Activated CD8-positive, alpha-beta T cell treated with anti-CD3 and anti-CD28 coated beads for 36 hours (primary cell): ENCODE measurements at places on chromosomes 1 and 21. TPM values are rescaled to one million over a fixed set of nuclear protein-coding genes. Genes with fewer than 3 reads are reported as not detected.

The ASTN1 gene
- not detected for total RNA-seq

The ECM1 gene
- total RNA-seq = 0.74 TPM

The TMEM240 gene
- 0.45 TPM for total RNA-seq

The CADM3 gene
- not detected for total RNA-seq

The BEND5 gene
- total RNA-seq = 62.6 TPM

The MYBPHL gene
- total RNA-seq = not detected

The C1orf115 gene
- total RNA-seq = 0.13 TPM

The OR2G6 gene
- not detected for total RNA-seq

The CLIC4 gene
- total RNA-seq = 19.7 TPM

The GALNT2 gene
- 42.3 TPM for total RNA-seq

The FCGR3A gene
- 0.36 TPM for total RNA-seq

- no peak overlapping the region for H3K4me3 ChIP-seq
- no peak overlapping the region for H3K27ac ChIP-seq
- H3K4me1 ChIP-seq = no peaks in the 10 kb centered on the region
- no peaks in the 10 kb centered on the region for H3K27me3 ChIP-seq
These were observed 10.7 kb downstream of the HLCS start for GRCh38 chr21:36955783-36956182.

- H3K27me3 ChIP-seq = no peaks in the 10 kb centered on the region
- H3K36me3 ChIP-seq = no peaks in the 10 kb centered on the region
- DNase-seq = no peak
- H3K27ac ChIP-seq = no peak overlapping the region
- H3K4me1 ChIP-seq = peaks cover 3% of the 10 kb centered on the region
These were observed 86.5 kb upstream of the ATP1A1 start for GRCh38 chr1:116286541-116286971.

- H3K27ac ChIP-seq = no peak overlapping the region
- DNase-seq = no peak
- no peaks in the 10 kb centered on the region for H3K27me3 ChIP-seq
- peaks cover 45% of the 10 kb centered on the region for H3K4me1 ChIP-seq
- H3K36me3 ChIP-seq = no peaks in the 10 kb centered on the region
These were observed 41.8 kb downstream of the ATP2B4 start for GRCh38 chr1:203668401-203668800.

GRCh38 chr1:6984986-6985385 is 199.7 kb downstream of the CAMTA1 start:
- H3K36me3 ChIP-seq = no peaks in the 10 kb centered on the region
- no peak overlapping the region for H3K4me3 ChIP-seq
- no peak overlapping the region for H3K27ac ChIP-seq
- H3K4me1 ChIP-seq = no peaks in the 10 kb centered on the region
- H3K27me3 ChIP-seq = no peaks in the 10 kb centered on the region

DNA sequence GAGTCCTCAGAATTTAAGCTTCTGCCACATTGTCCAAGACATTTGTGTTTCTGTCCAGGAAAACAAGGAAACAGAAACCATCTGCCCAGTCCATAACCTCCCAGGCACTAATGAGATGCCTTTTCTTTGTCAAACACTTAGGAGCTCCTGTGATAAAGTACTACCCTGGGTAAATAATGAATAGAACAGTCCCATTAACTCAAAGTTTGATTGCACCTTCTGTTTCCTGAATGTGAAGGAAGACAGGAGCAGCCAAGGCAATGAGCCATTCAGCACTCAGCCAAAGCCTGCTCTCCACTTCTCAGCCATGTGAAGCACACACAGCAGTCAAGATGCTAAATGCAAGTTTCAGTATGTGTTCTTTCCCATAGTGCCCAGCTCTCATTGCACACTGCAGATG is 199.8 kb downstream of the SEC16B start:
- no peak overlapping the region for H3K4me3 ChIP-seq
- no peaks in the 10 kb centered on the region for H3K4me1 ChIP-seq
- H3K36me3 ChIP-seq = no peaks in the 10 kb centered on the region
- no peak for DNase-seq

- H3K36me3 ChIP-seq = no peaks in the 10 kb centered on the region
- no peak for DNase-seq
- peaks cover 22% of the 10 kb centered on the region for H3K27me3 ChIP-seq
These were observed 279.5 kb upstream of the POU3F1 start for GRCh38 chr1:38326135-38326534.

GRCh38 chr21:25904044-25904695 is 169.4 kb downstream of the GABPA start:
- no peaks in the 10 kb centered on the region for H3K27me3 ChIP-seq
- H3K4me3 ChIP-seq = no peak overlapping the region
- DNase-seq = no peak

DNA sequence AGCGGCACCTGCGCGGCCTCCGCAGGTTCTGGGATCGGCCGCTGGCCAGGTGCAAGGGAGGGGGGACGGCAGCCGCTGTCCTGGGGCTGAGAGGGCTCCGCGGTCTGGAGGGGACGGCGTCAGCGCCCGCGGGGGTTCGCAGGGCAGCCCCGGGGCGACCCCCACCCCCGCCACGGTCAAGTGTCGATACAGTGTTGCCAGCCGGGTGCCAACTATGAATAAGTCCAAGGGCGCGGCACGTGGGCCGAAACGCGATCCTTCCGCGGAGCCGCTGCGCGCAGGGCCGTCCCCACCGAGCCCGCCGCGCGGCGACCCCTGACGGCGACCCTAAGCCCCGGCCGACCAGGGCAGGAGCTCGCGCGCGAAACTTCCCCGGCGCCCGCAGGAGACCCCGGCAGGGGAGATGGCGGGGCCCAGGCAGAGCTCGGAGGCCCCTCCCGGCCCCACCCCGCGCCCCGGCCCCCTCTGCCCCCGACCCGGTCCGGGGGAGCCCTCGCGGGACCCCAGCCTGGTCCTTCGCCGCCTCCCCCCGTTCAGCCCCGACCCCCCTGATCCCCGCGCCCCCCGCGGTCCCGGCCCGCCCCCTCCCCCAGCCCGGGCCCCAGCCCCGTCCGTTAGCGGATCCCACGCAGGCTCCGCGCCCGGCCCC is 586 bp upstream of the AGPAT3 start:
- H3K36me3 ChIP-seq = peaks cover 24% of the 10 kb centered on the region
- no peak overlapping the region for H3K27ac ChIP-seq
- H3K4me1 ChIP-seq = peaks cover 39% of the 10 kb centered on the region
- peak; percentile 51 for DNase-seq

- no peaks in the 10 kb centered on the region for H3K4me1 ChIP-seq
- H3K27ac ChIP-seq = no peak overlapping the region
- no peaks in the 10 kb centered on the region for H3K36me3 ChIP-seq
- H3K27me3 ChIP-seq = peaks cover 43% of the 10 kb centered on the region
These were observed 2.0 kb downstream of the DSCAM start for GRCh38 chr21:40844935-40845334.

- peak overlapping the region; percentile 12 for H3K27ac ChIP-seq
- H3K4me1 ChIP-seq = peaks cover 14% of the 10 kb centered on the region
- no peaks in the 10 kb centered on the region for H3K36me3 ChIP-seq
- peaks cover 2% of the 10 kb centered on the region for H3K27me3 ChIP-seq
- H3K4me3 ChIP-seq = no peak overlapping the region
- DNase-seq = peak; percentile 85
These were observed 43.5 kb upstream of the RAB4A start for GRCh38 chr1:229227298-229227919.

DNA sequence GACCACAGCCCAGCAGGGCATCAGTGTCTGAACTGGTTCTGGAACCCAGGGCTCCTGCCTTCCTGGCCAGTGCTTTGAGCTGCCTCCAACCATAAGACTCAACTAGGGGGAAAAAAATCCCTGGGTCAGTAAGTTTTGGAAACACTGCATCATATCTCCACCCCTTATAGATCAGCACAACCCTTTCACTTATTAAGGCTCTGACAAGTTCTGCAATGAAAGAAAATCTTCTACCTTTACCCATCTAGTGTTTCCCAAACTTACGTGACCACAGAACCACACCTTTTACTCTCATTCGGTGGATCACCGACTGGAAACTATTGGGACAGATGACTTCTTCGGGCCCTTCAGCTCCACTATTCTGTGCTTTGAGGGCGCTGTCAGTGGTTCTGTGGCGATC is 78.4 kb upstream of the TMEM51 start:
- no peaks in the 10 kb centered on the region for H3K27me3 ChIP-seq
- no peak for DNase-seq
- H3K27ac ChIP-seq = no peak overlapping the region

GRCh38 chr1:13775916-13776315 is 75.9 kb downstream of the PRDM2 start:
- H3K27ac ChIP-seq = no peak overlapping the region
- no peaks in the 10 kb centered on the region for H3K27me3 ChIP-seq
- no peak for DNase-seq
- peaks cover 35% of the 10 kb centered on the region for H3K36me3 ChIP-seq
- no peak overlapping the region for H3K4me3 ChIP-seq

DNA sequence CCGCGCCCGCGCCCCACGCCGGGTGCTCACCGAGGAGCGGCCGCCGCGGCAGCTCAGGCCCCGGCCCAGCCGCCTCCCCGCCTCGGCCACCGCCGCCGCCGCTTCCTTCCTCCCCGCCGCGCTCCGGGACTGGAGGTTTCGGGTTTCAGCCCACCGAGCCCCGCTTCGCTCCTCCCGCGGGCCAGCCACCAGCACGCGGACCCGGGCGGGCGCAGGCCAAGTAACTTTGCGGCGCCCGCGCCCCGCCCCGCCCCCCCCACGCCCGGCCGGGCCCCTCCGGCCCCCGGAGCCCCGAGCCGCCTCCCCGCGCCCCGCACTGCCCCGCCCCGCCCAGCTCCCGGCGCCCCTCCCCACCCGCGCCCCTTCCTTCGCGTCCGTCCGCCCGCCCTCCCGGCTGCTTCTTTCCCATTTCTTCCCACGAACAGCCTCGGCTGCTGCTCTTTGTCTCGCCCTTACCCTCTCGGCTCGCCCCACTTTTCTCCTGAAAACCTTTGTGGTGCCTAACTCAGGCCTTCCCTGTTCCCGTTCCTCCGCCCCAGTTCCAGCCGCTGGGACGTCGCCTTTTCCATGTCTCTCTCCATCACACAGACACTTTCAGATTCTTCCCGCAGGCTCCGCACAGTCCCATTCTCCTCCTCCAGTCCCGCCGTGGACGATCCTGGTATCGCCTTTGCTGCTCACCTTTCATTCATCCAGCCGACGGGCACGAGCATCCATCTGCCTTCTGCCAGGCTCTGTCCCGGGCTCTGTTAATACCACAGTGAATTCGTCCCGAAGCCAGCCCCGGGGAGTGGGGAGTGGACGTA is at the start of gene GPR161:
GPR161 (minus strand) TSS at position 222 of the 806 bp plus-strand sequence. CDS start 32,080 bp downstream, outside the sequence.
- peaks cover 17% of the 10 kb centered on the region for H3K4me1 ChIP-seq
- H3K27ac ChIP-seq = peak within 1 kb of the TSS; percentile 26
- H3K4me3 ChIP-seq = peak within 1 kb of the TSS; percentile 89
- peak; percentile 23 for DNase-seq
- H3K27me3 ChIP-seq = peaks cover 34% of the 10 kb centered on the region

DNA sequence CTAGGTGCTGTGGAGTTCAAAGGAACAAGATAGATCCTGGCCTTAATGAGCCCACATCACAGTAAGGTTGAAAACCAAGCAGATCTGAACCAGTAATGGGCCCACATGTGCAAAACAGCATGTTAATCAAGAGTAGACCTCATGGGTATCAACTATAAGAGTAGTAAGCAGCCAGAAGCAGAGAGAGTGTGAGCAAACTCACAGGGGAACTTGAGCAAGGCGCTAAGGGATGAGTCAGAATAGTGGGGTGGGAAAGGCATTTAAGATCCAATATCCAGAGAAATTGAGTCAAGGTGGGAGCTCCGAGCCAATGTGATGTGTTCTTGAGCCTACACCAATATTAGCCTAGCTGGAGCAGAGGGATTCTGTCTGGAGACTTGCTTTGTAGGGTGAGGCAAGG is 52.4 kb upstream of the GJA5 start:
- no peak overlapping the region for H3K4me3 ChIP-seq
- H3K36me3 ChIP-seq = no peaks in the 10 kb centered on the region
- no peak for DNase-seq
- peaks cover 4% of the 10 kb centered on the region for H3K27me3 ChIP-seq
- no peak overlapping the region for H3K27ac ChIP-seq

- no peaks in the 10 kb centered on the region for H3K36me3 ChIP-seq
- H3K27ac ChIP-seq = no peak overlapping the region
- no peak for DNase-seq
These were observed 175.3 kb downstream of the RWDD3 start for GRCh38 chr1:95409276-95409675.

- H3K36me3 ChIP-seq = no peaks in the 10 kb centered on the region
- DNase-seq = peak; percentile 74
- H3K27ac ChIP-seq = no peak overlapping the region
- no peak overlapping the region for H3K4me3 ChIP-seq
- no peaks in the 10 kb centered on the region for H3K27me3 ChIP-seq
These were observed 65.5 kb upstream of the LRP8 start for GRCh38 chr1:53393325-53393792.

- no peak overlapping the region for H3K4me3 ChIP-seq
- H3K4me1 ChIP-seq = peaks cover 47% of the 10 kb centered on the region
- H3K27ac ChIP-seq = no peak overlapping the region
- DNase-seq = no peak
- no peaks in the 10 kb centered on the region for H3K27me3 ChIP-seq
These were observed 75.8 kb downstream of the FOXJ3 start for GRCh38 chr1:42259059-42259738.

GRCh38 chr1:85360730-85361493 is 84.5 kb upstream of the BCL10 start:
- no peaks in the 10 kb centered on the region for H3K36me3 ChIP-seq
- no peaks in the 10 kb centered on the region for H3K4me1 ChIP-seq
- no peak overlapping the region for H3K27ac ChIP-seq
- peaks cover 2% of the 10 kb centered on the region for H3K27me3 ChIP-seq
- no peak overlapping the region for H3K4me3 ChIP-seq

GRCh38 chr1:150780510-150780909 is 14.9 kb upstream of the CTSS start:
- no peak for DNase-seq
- H3K27ac ChIP-seq = no peak overlapping the region
- peaks cover 5% of the 10 kb centered on the region for H3K4me1 ChIP-seq
- no peak overlapping the region for H3K4me3 ChIP-seq

- H3K4me3 ChIP-seq = no peak overlapping the region
- no peaks in the 10 kb centered on the region for H3K4me1 ChIP-seq
- no peaks in the 10 kb centered on the region for H3K36me3 ChIP-seq
- H3K27me3 ChIP-seq = peaks cover 2% of the 10 kb centered on the region
These were observed 224.2 kb downstream of the FOXD2 start for GRCh38 chr1:47662068-47662467.

GRCh38 chr1:224338150-224338838 is 8.3 kb upstream of the NVL start:
- H3K27me3 ChIP-seq = no peaks in the 10 kb centered on the region
- peaks cover 20% of the 10 kb centered on the region for H3K4me1 ChIP-seq
- peaks cover 4% of the 10 kb centered on the region for H3K36me3 ChIP-seq
- DNase-seq = no peak

DNA sequence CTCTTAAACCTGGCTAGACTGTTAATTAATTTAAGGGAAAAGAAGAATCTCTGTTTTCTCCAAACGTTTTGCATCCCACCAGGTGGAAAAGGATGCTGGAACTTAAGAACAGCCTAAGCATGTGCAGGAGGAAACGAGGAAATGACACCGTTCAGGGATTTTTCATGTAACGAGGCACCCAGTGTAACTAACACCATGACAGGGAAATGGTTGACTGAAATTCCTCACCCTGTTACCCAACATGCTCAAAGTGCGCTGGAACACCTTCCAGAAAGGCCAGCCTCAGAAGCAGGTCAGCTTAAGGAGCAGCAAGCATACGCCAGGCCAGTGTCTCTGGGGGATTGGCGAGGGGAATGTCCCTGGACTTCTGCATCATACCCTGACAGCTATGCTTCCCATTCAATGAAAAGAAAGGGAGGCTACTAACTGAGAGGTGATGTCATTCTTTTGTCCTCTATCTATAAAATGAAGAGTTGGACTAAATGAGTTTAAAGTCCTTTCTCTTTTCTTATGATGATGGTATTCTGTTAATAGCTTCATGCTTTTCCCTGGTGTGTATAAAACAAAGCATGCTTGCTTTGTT is 21.6 kb downstream of the TNN start:
- H3K4me3 ChIP-seq = no peak overlapping the region
- DNase-seq = no peak
- no peaks in the 10 kb centered on the region for H3K4me1 ChIP-seq
- H3K27me3 ChIP-seq = no peaks in the 10 kb centered on the region
- no peaks in the 10 kb centered on the region for H3K36me3 ChIP-seq
